ELR (cell line): ENCODE measurements at places on chromosomes 1 and 21.
A peak's percentile ranks its signal among the peaks of the same experiment; 100 is the strongest.

GRCh38 chr1:156705918-156706656, 704 bp upstream of the CRABP2 start:
- DNase-seq = peak; percentile 66

- no peak for DNase-seq
Observed at GRCh38 chr1:9075022-9075421, 5.6 kb upstream of the SLC2A5 start.

DNA sequence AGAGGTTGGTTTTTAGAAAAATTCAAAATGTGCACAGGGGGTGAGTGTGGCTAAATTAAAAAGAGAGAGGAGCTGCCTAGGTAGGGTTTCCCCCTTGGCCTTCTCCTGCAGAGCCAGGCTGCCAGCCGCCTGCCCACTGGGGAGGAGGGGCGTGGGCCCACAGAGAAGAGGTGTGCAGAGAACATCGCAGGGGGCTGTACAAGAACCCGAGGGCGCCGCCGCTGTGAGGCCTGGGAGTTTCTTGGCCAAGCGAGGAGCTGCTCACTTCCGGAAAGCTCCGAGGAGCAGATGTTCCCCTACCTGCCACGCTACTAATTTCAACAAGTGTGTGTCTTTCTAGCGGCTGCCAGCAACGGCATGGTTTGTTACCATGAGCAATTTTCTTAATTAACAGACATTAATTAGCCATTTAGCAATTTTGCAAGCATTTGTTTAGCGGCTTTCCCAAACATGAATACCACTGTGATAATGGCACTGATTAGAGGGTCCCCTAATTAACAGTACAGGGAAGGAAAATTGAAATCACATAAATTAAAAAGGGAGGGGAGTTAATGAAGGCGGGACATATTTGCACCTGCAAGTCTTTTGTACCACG, 59.7 kb downstream of the MRPL37 start:
- no peak for DNase-seq

- DNase-seq = no peak
Observed at GRCh38 chr1:3205815-3206214, 136.8 kb downstream of the PRDM16 start.

DNA sequence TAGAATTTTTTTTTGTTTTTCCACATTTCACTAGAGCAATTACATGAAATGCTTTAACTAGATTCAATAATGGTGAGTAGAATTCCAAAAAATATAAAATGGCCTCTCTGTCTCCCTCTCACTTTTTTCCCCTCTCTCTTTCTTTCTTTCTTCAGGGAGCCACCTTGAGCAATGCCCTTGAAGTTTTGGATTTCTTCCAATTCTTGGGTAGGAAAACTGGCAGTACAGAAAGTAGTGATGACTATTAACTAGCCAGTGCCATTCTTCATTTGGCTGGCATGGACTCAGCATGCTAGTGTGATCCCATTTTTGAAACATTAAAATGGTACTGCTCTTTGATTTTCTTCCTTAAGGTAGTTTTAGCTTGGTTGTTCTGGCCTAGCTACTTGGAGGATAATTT, 4.5 kb upstream of the FNBP1L start:
- no peak for DNase-seq

- no peak for DNase-seq
Observed at GRCh38 chr1:24896596-24897262, 33.3 kb downstream of the RUNX3 start.

DNA sequence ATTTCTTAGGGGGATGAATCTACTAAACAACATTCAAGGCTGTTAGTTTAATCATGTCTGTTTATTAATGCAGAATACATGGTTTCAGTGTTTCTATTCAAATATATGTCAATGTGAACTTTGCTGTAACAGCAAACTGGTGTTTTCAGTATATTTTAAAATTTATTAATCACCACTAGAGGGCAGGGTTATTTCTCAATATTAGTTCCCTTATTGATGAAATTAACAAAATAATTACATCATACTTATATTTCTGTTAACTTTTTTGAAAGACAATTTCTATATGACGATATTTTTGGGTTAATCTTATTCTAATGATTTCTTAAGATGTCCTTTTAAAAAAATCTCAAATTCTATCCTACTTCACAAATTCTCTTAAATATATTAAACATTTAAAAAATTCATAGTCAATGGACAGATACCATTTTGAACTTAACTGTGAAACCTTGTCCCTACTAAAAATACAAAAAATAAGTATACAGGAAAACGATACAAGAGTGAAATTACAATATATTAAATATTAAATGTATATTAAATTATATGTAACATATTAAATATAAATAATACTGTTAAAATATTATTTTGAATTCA, 1034.1 kb upstream of the PRMT6 start:
- DNase-seq = peak; percentile 40

GRCh38 chr1:186330758-186331157, 44.3 kb downstream of the TPR start:
- DNase-seq = peak; percentile 24

GRCh38 chr1:4658643-4659628, 4.5 kb downstream of the AJAP1 start:
- DNase-seq = no peak

DNA sequence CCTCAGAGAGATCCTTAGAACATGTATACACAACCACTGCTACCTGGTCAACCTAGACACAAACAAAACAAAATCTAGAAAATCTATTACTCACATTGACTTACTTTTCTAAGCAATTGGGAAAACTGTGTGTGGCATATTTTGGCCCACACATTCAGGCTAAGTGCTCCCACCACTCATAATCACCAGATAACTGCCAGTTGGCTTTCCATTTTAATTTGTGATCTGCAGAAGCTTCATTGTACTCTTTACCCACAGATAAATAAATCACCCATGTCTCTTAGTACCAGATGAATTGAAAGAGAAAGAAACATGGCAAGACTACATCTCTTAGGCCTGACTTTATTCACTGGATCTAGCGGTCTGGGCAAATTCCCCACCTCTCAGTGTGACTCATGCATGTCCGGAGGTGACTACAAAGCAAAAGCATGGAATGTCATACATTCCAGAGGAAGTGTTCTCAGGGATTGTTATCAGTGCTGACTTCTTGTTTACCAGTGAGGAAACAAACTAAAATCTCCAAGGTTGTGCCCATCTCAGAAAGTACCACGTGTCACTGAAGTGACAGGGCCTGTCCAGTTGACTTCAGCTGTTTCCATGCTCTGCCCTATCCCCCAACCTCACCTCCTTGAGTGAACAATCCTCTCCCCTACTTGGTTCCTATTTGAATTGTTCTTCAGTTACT, 52.4 kb upstream of the BCL10 start:
- peak; percentile 100 for DNase-seq

DNA sequence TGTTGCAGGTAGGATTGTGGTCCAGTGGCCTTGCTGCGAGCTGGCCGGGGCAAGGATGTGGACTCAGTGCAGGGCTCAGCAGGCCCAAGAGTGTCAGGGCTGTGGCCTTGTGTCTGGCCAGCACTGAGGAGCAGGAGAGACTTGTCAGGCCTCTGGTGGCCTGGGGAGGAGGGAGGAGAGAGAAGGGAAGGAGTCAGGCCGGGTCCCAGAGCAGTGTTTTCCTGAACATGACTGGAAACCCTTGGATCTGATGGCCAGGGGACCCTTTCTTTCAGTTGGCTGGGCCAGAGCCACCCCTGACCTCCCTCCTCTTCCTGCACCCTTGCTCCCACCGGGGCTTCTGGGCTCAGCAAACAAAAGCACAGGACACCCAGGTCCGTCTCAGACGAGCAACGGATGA, 5.1 kb downstream of the IBA57 start:
- DNase-seq = no peak

GRCh38 chr1:14955976-14956375, 197.6 kb upstream of the TMEM51 start:
- no peak for DNase-seq

DNA sequence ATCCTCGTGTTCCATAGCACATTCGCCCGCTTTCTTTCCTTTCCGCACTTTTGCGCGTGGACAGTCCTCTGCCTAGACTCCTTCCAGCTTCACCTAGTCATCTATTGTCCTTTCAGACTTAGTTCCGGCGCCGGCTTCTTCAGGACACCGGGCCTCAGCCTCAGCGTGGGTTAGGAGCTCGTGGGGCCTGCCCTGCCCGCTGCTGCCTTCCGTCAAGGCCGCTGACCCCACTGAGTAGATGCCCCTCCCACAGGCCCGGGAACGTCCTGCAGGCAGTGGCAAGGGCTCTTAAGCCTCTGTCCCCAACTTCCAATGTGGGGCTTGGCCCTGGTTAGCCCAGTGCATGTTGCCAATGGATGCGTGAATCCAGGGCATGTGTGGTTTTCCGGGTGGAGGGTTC, 11.4 kb downstream of the DMRTB1 start:
- DNase-seq = no peak

- no peak for DNase-seq
Observed at GRCh38 chr21:41280115-41280919, 36.3 kb upstream of the FAM3B start.

GRCh38 chr1:111920221-111921024, 69.0 kb downstream of the KCND3 start:
- DNase-seq = no peak

DNA sequence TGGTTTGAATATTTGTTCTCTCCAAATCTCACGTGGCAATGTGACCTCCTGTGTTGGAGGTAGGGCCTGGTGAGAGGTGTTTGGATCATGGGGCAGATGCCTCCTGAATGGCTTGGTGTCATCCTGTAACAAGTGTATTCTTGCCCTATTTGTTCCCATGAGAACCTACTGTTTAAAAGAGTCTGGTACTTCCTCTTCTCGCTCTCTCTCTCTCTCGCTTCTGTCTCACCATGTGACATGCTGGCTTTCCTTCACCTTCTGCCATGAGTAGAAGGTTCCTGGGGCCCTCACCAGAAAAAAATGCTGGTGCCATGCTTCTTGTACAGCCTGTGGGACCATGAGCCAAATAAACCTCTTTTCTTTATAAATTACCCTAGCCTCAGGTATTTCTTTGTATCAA, 8.4 kb upstream of the PAXBP1 start:
- no peak for DNase-seq

DNA sequence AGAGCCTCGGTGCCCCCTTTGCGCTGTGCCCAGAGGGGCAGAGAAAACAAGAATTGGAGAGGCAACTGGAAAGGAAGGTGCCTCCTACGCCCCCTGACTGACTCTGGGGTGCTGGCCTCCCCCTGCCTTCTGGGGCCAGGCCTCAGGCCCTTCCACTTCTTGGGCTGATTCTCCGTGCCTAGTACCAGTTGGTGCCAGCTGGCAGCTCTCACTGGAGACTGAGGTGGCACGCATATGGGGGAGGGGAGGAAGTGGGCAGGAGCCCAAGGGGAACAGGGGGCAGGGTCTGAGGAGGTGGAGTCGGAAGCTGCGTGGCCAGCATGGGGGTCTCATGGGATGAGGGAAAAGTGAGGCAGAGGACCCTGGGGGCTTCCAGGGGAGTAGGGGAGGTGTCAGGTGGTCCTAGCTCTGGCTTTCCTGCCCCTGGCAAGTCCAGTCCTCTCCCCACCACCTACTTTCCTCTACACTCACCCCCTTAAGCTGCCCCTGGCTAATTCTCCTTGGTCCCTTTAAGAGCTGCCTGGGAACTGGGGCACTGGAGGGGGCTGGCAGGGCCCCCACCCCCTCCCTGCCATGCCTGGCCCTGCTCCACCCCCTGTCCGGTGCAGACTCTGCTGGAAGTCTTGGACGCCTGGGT, 6.5 kb upstream of the SEMA4A start:
- DNase-seq = no peak

DNA sequence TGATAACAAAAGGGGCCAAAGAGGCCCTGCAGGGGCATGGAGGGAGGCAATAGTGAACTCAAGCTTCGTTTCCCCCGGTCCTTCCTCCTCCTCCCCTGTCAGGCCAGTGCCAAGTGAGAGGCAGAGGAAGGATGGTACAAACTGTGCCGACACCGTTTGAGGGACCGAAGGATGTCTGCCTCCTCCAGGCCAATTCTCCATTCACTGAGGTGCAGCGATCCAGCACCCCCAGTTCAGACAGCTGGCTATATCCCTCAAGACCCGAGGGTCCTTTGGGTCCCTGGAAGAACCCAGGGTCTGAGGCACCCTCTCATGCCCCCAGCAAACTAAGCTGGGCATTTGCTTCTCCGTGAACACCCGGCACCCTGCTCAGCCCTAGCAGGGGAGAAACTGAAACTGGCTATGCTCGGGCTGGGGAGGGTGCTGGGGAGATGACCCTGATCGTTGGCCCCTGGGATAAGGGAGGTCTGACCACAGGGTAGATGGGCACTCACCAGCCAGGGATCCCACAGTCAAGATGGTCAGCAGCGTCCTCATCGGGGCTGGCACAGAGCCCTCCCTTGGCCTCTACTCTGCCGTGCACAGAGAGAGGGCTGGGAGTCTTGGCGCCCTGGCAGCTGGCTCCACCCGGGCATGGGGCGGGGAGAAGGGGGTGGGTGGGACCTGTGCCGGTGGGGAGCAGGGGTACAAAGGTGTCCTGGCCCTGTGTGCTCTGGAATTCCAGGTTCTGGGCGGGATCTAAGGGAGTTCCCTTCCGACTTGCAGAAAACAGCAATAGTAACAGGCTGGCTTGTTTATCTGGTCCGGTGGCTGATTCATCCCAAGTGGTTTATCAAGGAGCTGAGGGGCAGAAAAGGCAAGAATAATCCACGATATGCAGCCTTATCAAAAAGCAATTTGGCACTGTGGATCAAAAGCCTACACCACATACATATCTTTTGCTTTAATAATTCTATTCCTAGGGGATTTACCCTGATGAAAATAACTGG, at the start of gene IL22RA1:
Gene IL22RA1 (minus strand): TSS at position 595 of the 989 bp plus-strand sequence. CDS start 58 bp downstream, at position 537.
- peak; percentile 36 for DNase-seq

DNA sequence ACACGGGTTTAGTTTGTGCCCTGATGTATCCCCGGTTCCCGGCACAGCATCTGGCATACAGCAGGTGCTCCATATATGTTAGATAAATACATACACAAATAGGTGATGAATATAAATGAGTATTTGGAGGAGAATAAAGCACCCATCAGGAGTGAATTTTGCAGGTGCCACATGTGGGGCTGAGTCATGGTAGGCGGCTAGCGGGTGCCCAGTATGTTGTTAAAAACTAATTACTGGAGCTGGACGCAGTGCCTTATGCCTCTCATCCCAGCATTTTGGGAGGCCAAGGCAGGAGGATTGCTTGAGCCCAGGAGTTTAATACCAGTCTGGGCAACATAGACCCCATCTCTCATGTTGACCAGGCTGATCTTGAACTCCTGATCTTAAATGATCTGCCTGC, 16.7 kb upstream of the WASF2 start:
- no peak for DNase-seq

DNA sequence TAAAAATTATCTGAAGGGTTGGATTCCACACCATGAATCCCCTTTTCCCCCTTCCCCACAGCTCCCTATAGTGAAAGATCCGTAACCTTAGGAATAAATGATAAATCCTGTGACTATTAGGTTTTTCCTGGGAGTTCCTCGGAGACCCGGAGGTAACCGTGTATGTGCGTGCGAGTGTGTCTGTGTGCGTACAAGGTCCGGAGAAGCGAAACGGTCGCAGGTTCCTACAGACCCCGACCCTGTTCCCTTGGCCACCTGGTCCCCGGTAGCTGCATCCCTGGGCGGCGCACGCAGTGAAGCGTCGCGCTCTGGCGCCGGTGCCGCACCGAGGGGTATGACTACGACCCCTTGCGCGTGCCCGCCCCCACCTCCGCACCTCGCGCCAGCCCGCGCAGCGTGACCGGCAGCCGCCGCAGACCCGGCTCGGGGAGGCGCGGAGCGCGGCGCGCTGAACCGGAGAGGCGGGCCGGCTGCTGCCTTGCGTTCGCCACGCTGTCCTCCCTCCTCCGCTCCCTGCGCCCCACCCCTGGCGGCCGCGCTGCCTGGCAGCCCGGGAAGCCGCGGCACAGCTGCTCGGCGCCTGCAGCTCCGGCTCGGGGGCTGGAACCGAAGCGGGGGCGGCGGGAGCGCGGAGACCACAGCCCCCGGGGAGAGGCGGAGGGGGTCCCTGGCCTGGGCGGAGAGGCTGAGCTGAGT, at the start of gene AK5:
Gene AK5 (plus strand): TSS at position 529 of the 696 bp plus-strand sequence. CDS start 295 bp downstream, outside the sequence.
- peak; percentile 67 for DNase-seq

- DNase-seq = no peak
Observed at GRCh38 chr1:40395190-40396175, 22.0 kb downstream of the SMAP2 start.

- DNase-seq = peak; percentile 67
Observed at GRCh38 chr1:218742467-218743262, 397.5 kb downstream of the TGFB2 start.
